ENCODE measurements at places on chromosomes 11 and 22.

DNA sequence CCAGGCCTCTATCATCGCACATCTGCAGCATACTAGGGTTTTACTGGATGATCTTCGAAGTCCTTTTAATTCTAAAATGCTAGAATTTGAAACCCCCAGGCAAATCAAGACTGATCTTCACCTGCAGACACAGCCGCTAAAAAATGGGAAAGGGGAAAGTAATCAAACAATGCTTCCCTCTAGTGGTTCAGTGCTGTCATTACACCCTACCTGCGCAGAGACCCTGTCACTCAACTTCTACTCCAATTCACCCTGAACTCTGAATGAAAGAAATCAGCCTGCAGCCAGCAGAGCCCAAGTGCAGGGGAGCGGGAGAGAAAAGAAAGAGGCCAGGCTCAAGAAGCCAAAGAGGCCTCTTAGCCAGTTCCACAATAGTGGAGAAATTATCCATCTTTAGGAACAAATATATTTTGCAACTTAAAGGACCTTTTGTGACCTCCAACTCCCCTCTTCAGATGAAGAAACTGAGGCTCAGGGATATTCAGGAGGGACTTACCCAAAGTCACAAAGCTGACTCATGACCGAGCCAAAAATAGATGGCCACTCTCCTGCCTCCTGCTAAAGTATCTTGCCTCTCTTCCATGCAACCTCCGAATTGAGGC lies 33.0 kb downstream of the SERGEF start:
- DNase-seq = peak; percentile 8

DNA sequence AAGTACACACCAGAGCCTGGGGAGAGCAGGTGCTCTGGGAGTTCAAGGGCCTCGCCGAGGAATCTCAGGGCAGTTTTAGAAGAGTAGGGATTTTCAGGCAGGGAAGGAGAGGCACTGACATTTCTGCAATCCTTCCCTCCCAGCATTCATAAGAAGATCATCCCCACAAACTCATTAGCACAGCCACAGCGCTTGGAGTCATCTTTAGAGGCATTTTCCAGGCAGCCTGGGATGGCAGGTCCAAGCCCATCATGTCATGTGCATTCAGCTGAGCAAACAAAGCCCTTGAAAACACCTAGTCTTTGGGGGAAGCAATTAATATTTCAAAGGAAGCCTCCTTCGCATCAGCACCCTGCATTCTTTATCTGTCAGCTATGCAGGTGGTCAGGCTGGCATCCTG lies 43.8 kb downstream of the MAP6 start:
- DNase-seq = no peak

- peak; percentile 14 for DNase-seq
Observed at GRCh38 chr11:125591649-125592304, 875 bp upstream of the STT3A start.

DNA sequence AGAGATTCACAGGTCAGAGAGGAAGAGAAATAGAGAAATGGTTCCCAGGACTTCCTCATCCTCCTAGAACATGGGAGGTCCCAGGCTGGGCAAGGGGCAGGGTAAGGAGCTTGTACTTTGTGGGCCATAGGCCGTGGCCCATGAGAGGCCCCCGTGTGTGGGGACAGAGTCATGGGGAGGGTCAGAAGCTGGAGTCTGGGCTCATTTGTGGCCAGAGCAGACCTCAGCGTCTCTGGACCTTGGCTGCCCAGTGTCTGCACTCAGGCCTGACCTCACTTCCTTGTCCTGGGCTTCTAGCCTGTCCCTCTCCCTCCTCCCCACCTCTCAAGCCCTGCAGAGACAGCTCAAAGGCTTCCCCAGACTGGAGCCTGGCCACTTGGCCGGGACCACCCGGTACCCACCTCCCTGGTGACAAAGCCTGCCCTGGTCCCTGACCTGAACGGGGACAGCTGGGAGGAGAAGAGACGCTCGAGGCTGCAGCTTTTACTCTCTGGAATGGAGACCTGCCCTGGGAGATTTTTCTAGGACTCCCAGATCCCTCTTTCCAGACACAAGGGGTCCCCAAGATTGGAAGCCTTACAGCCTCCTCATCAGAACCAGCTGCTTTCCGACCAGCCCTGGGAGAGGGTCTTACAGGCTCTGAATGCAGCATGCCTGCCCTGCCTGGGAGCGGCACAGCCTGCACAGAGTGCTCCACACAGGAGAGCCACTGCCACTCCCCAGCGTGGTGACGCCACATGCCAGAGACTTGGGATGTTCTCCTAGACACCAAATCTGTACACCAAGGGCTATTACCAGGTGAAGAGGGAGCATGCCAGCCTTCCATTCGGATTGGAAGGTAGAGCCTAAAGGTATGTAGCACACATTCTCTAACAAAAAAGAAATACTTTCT lies 569.0 kb upstream of the B3GAT1 start:
- no peak for DNase-seq

All from activated CD4-positive, alpha-beta T cell treated with anti-CD3 and anti-CD28 coated beads for 24 hours (primary cell).